ENCODE measurements at places on chromosomes 16 and 17.

- H3K27me3 ChIP-seq: no peaks in the 10 kb centered on the region
- H3K27ac ChIP-seq: no peak overlapping the region
- peak; percentile 19 for DNase-seq
- no peaks in the 10 kb centered on the region for H3K36me3 ChIP-seq
Measured at GRCh38 chr16:57609541-57610401, 18.7 kb upstream of the ADGRG1 start.

- no peaks in the 10 kb centered on the region for H3K27me3 ChIP-seq
- H3K4me3 ChIP-seq: no peak overlapping the region
- H3K4me1 ChIP-seq: no peaks in the 10 kb centered on the region
- DNase-seq: no peak
Measured at GRCh38 chr17:72510351-72511016, 389.7 kb downstream of the SOX9 start.

DNA sequence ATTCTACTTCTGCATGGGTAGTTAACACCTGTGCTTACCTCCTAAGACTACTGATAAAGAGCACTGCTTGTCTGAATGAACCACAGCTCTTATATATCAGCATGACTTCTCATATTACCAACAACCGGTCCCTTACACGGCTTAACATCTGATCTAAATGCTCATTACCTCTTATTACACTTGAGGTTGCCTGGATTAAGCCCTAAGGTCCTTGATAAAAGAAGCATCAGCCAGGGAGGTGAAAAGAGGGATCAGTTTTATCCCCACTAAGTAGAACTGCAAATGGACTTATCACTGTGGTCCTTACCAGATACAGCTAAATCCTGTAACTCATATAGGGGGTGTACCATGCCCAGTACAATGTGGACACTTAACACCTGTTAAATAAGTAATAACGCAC, 8.2 kb upstream of the RSKR start:
- no peak for DNase-seq
- H3K27ac ChIP-seq: no peak overlapping the region
- H3K4me3 ChIP-seq: no peak overlapping the region
- H3K36me3 ChIP-seq: peaks cover 28% of the 10 kb centered on the region
- H3K4me1 ChIP-seq: no peaks in the 10 kb centered on the region

GRCh38 chr17:78184351-78184750, 2.5 kb downstream of the TK1 start:
- no peaks in the 10 kb centered on the region for H3K36me3 ChIP-seq
- no peak for DNase-seq
- H3K4me3 ChIP-seq: no peak overlapping the region
- no peaks in the 10 kb centered on the region for H3K27me3 ChIP-seq
- peaks cover 4% of the 10 kb centered on the region for H3K4me1 ChIP-seq

- no peaks in the 10 kb centered on the region for H3K4me1 ChIP-seq
- no peaks in the 10 kb centered on the region for H3K27me3 ChIP-seq
- no peak for DNase-seq
- no peak overlapping the region for H3K27ac ChIP-seq
Measured at GRCh38 chr16:88298833-88299745, 83.7 kb upstream of the ZNF469 start.

DNA sequence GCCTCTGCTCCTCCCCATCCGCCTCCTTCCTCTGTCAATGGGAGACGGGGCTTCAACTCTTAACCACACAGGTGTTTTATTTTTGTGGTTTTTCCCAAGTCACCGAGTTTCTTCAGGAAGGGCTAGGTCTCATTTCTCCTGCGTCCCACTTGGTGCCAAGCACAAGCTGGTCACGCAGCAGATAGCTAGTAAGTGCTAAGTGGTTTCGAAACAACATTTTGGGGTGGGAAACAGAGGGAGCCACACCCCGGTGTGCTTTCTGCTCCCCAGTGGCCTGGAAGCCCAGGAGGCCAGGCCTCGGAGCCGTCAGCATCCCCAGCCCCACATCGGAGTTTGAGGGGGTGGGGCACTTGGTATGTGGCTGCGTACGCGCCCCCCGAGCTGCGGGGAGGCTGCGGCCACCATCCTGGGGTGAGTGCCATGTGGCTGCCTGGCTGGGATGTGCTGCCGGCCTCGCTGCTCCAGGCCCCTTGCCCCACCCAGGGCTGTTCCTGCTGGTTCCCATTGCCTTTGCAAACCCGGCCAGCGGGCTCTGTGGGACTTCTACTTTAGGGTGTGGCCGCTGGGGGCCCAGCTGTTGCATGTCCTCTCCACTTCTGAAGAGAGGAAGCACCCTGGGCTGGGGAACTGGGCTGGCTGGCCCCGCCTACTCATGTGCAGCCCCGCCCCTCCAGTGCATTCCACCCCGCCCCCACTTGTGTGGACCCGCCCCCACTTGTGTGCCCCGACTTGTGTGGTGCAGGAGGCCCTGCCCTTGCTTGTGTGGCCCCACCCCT, 55.6 kb downstream of the BAIAP2 start:
- H3K27me3 ChIP-seq: no peaks in the 10 kb centered on the region
- H3K36me3 ChIP-seq: no peaks in the 10 kb centered on the region
- H3K27ac ChIP-seq: no peak overlapping the region
- peaks cover 10% of the 10 kb centered on the region for H3K4me1 ChIP-seq
- H3K4me3 ChIP-seq: no peak overlapping the region
- DNase-seq: peak; percentile 69

DNA sequence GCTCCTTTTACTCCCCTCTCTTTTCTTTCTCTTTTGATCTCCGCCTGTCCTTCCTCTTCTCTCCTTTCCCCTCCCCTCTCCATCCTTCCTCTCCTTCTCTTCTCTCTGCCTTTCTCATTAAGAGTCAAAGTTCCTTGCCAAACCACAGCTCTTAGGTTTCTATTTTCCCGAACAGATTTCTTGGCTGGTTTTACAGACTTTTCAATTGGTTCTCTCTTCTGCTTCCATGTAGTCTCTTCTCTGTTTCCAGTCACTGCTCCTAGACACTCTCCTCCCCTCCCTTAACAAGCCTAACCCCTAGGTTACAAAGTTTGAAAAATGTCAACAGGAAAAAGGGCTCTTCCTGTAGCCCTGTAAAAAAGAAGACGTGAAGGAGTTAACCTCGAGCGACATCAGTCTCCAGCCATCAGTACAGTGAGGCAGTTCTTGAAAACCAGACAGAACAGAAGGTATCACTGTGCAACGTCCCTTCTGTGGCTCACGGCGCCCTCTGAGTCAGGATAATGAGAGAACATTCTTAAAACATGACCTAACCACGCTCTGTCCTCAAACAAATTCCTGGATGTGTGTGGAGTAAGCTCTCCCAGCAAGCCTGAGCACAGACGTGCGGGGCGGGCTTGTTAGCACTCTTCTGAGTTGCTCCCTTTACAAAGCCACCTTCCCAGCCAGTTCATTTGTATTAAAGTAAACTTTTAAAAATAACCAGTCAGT, 11.6 kb upstream of the MARCHF10 start:
- no peaks in the 10 kb centered on the region for H3K27me3 ChIP-seq
- H3K36me3 ChIP-seq: no peaks in the 10 kb centered on the region
- H3K27ac ChIP-seq: no peak overlapping the region
- DNase-seq: no peak

- DNase-seq: no peak
- H3K36me3 ChIP-seq: no peaks in the 10 kb centered on the region
- no peaks in the 10 kb centered on the region for H3K27me3 ChIP-seq
- H3K4me3 ChIP-seq: no peak overlapping the region
- no peak overlapping the region for H3K27ac ChIP-seq
Measured at GRCh38 chr16:63426275-63426870, 1390.1 kb upstream of the CDH8 start.

- no peaks in the 10 kb centered on the region for H3K27me3 ChIP-seq
- H3K4me1 ChIP-seq: peaks cover 5% of the 10 kb centered on the region
- H3K27ac ChIP-seq: no peak overlapping the region
- no peaks in the 10 kb centered on the region for H3K36me3 ChIP-seq
- no peak for DNase-seq
Measured at GRCh38 chr16:4290236-4290830, 17.5 kb upstream of the TFAP4 start.

GRCh38 chr17:51456942-51457341, 196.6 kb downstream of the UTP18 start:
- H3K36me3 ChIP-seq: no peaks in the 10 kb centered on the region
- H3K27ac ChIP-seq: no peak overlapping the region
- H3K27me3 ChIP-seq: no peaks in the 10 kb centered on the region

DNA sequence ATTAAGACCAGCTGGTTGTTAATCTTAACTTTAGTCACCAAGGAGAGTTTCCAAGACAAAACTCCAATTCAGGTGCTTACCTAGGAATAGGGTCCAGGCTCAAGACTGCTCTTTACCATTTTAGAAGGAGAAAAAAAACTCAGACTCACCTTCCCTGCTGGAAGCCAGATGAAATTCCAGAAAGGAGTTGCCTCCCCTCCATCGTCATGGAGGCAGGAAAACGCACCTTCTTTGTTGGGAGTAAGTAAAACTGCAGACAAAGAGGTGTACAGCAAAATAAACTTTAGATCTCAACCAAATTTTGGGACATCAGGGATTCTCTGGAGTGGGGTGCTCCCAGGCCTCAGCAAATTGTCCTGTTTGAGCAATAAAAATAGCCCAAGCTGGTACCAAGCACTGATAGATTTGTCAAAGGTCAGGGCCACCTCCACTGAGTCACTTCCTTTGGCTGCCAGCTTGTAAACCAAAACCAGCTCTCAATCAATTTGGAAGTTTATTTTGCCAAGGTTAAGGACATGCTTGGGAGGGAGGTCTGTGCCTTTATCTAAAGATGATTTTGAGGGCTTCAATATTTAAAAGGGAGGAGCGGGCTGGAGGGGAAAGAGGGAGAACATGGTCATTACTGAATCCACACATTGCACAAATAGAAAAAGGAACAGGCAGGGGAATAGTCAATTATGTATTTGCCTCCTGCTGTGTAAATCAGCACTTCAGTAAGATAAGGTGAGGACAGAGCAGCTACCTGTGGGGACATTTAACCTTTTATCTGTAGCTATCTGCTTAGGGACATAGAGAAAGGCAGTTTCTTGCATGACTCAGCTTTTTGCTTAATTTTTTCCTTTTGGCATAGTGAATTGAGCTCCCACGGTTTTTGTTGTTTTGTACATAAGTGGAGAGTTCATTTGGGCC, 1.5 kb upstream of the ALDH3A2 start:
- peak overlapping the region; percentile 87 for H3K27ac ChIP-seq
- H3K4me1 ChIP-seq: peaks cover 13% of the 10 kb centered on the region
- peak; percentile 40 for DNase-seq
- H3K36me3 ChIP-seq: no peaks in the 10 kb centered on the region

DNA sequence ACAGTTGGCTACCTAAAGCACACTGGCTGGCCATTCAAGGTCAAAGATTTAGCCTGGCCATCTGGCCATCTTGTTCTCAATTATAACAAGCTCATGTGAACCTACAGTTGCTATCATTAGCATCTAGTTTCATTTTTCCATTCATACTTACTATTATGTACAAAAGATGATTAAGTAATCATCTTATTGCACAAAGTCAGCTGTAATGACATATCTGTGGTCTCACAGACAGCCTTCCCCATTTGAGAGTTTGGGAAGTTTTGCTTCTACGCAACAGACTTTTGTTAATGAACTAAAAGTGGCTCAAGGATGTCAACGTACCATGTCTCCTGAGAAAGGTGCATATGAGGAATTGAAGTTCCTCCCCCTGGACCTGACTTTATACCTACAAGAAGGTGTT, 51.3 kb downstream of the HS3ST3B1 start:
- H3K27me3 ChIP-seq: no peaks in the 10 kb centered on the region
- H3K4me3 ChIP-seq: no peak overlapping the region
- H3K36me3 ChIP-seq: no peaks in the 10 kb centered on the region

- no peak overlapping the region for H3K4me3 ChIP-seq
- H3K36me3 ChIP-seq: no peaks in the 10 kb centered on the region
- DNase-seq: no peak
- H3K4me1 ChIP-seq: no peaks in the 10 kb centered on the region
- no peaks in the 10 kb centered on the region for H3K27me3 ChIP-seq
Measured at GRCh38 chr16:11506741-11507305, 79.9 kb downstream of the LITAF start.

DNA sequence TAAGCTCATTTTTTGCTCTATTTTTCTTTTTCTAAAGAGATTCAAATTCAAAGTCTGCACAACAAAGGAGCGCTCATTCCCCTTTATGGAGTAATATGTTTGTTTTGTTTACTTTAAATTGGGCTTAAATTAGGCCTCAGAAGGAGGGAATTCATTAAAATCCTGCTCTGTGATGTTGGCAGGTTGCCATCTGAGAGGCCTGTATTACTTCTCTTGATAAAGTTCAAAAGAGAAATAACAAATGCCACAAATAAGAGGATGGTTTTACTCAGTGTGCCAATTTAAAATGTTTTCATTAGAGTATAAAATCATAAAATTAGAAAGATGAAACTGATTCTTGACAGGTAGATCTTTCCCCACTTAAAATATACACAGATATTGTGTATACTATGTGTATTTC, 54.5 kb upstream of the HLF start:
- no peaks in the 10 kb centered on the region for H3K4me1 ChIP-seq
- no peak overlapping the region for H3K27ac ChIP-seq
- no peaks in the 10 kb centered on the region for H3K27me3 ChIP-seq
- H3K4me3 ChIP-seq: no peak overlapping the region

All from colonic mucosa (tissue), 4 donors.